ENCODE measurements at places on chromosomes 5 and 9.

DNA sequence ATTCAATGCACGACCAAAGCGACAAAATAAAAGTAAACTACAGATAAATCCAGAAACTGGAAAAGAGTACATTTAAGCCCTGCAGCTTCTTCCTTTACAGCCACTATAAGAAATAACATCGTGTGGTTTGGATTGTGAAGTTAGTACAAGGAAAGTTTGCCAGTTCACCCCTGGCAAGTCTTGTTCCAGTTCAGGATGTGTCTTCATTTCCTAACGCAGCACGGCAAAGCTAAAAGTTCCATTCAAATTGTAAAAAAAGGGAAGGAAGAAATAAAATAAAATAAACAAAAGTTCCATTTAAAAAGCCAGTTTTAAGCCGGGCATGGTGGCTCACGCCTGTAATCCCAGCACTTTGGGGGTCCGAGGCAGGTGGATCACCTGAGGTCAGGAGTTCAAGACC, 83.3 kb upstream of the RETREG1 start:
- no peak for DNase-seq

GRCh38 chr5:150778517-150779396, at the start of gene SMIM3:
SMIM3 (plus strand) TSS chr5:150778757; CDS start chr5:150795441, 16,684 bp downstream.
- peak; percentile 83 for DNase-seq

- DNase-seq = no peak
Observed at GRCh38 chr5:15615859-15616258, 115.9 kb downstream of the FBXL7 start.

- DNase-seq = peak; percentile 55
Observed at GRCh38 chr5:56910210-56910965, 992 bp downstream of the SETD9 start.

GRCh38 chr5:116371935-116372334, 202.7 kb downstream of the SEMA6A start:
- DNase-seq = no peak

DNA sequence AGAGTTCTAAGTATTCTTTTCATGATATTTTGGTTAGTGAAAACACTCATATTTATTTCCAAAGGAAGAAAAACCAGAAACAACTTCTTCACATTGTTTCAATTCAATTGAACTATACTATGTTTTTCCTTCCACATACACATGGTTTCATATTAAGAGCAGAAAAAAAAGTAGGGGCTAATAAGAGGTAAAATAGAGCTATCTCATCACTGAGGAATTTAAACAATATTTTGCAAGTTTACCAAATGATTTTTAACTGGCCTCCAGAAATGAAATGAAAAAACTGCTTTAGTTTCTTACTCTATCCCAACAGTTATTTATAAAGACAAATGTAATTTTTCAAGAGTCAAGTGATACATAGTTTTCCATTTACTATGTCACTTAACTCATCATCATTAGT, 233.5 kb downstream of the RFX3 start:
- DNase-seq = no peak

DNA sequence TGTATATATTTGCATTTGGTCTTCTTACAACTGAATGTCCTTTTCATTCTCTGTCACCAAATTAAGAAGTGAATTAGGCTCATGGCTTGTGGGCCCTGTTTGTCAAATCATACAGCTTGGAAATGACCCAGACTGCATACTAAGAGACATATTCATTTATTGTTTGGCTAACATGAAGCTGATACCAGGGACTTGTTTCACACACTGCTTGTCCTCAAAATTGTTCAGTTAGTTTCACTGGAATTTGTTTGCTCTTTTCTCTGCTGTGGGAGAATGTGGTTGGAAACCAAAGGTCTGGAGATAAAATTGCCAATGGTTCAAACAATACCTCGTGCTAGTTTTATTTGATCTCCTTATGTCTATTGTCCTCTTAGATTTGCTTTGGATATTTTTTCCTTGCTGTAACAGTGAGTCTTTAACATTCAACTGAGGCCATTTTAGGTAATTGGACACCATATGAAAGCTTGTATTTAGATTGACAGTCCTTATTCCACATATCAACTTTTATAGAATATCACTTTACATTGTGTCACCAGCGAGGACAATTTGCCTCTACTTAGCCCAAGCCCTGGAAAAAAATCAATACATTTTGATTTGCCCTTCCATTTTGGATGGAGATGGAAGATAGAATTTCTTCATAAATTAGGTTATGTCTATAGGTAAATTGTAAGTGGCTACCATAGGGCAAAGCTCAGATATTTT, 144.3 kb upstream of the MTAP start:
- DNase-seq = no peak

DNA sequence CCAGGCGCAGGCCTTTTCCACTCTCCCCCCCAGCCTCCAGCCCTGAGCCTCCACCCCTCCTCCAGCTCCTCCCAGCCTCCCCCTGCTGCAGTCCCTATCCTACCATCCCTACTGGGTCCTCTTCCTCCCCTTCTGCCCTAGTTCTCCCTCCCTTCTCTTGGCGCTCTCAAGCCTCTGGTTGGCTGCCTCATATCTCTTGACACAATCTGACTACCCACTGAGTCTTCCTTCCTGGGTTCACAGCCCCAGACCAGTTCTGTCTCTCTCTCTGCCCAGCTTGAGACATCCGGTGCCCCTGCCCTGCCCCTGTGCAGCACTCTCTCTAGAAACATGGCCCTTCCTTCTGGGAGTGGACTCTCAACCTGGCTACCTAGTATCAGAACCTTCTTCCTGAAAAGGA, 76.2 kb downstream of the TSPAN17 start:
- no peak for DNase-seq

- DNase-seq = no peak
Observed at GRCh38 chr9:94829380-94830070, 103.0 kb downstream of the AOPEP start.

DNA sequence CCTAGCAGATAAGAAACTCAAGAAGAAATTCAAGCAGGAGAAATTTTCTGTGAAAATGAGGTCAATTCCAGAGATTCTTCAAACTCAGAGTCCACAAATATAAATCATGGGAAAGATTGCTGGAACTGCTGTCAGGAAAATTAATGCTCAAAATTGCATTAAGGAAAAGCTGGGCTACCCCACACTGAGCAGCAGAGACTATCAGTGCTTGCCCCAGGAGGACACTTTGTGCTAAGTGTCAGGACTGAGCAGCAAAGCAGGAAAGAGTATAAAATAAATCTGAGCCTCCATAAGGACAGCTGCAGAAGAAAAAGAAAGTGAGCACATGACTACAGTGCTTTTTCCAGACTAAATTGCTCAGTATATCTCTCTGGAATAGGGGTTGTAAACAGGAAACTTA, 81.6 kb downstream of the RGS7BP start:
- DNase-seq = no peak

GRCh38 chr5:61283471-61283870, 48.6 kb upstream of the ZSWIM6 start:
- DNase-seq = no peak

- DNase-seq = no peak
Observed at GRCh38 chr9:13388157-13388556, 108.7 kb upstream of the MPDZ start.

GRCh38 chr5:141373673-141374317, at the start of gene PCDHGA6:
PCDHGA6 (plus strand) TSS chr5:141373891; CDS start chr5:141374084, 193 bp downstream.
- no peak for DNase-seq

- no peak for DNase-seq
Observed at GRCh38 chr5:139863855-139864558, 68.4 kb downstream of the PSD2 start.

DNA sequence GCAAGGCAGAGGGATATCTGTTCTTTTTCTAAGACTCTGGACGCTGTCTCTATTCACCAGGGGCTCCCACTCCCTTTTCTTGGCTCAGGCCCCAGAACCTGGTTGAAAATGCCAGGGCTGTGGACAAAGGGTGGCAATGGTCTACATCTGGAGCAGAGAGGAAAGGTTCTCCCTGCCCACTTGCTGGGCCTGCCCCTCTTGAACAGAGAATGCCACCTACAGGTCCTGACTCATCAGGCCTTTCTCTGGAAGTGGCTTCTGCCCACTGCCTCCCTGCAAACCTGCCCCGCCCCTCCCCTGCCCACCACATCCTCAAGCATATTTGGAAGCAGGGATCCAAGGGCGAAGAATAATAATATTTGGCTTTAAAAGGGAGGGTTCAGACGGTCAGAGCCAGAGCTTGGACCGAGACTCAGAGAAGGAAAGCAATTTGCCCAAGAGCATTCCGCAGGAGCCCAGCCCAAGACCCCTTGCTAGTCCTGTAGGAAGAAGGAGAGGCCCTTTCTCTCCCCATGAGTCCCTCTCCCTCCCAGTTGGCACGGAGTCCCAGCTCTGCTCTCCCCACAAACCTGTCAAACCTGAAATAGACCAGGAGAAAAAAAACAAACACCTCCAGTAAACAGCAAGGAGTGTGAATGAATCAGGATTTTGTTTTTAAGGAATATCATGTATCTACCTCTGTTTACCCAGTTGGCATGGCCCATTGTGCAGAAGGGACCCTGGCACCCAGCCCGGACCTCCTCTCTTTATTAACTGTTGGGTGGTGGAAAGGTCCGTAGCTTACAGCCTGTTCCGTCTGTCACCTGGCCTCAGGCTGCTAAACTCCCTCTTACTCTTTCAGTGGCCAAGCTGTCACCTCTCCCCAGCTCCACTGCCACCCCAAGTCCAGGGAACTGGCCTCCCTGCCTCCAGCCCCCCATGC, 37.7 kb upstream of the STXBP1 start:
- peak; percentile 83 for DNase-seq

GRCh38 chr5:78806544-78806943, 158.0 kb upstream of the LHFPL2 start:
- DNase-seq = no peak

DNA sequence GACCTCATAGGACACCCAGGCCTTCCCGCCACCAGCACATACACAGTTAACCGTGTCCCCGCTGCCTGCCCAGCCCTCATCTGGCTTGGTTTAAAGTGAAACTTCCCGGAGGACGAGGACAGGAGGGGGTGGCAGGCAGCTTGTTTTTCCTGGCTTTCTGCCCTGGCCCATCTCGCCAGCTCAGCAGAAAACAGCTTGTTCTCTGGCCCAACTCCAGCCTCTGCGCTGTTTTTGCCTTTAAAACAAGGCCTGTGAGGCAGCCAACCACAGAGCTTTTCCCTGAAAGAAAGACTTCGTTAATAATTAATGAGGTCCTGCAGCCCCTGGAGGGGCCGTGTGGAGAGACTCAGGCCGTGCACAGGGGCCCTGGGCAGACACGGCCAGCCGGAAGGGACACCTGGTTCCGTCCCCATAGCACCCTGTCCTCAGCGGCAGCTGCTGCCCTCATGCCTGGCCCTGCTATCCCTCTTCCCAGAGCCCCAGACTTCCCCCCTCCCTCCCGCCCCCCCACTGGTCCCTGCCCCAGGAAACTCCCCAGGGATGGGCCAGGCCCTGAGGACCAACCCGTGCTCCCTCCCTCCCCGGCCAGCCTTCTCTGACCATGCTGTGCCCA, 108.7 kb downstream of the RXRA start:
- no peak for DNase-seq

DNA sequence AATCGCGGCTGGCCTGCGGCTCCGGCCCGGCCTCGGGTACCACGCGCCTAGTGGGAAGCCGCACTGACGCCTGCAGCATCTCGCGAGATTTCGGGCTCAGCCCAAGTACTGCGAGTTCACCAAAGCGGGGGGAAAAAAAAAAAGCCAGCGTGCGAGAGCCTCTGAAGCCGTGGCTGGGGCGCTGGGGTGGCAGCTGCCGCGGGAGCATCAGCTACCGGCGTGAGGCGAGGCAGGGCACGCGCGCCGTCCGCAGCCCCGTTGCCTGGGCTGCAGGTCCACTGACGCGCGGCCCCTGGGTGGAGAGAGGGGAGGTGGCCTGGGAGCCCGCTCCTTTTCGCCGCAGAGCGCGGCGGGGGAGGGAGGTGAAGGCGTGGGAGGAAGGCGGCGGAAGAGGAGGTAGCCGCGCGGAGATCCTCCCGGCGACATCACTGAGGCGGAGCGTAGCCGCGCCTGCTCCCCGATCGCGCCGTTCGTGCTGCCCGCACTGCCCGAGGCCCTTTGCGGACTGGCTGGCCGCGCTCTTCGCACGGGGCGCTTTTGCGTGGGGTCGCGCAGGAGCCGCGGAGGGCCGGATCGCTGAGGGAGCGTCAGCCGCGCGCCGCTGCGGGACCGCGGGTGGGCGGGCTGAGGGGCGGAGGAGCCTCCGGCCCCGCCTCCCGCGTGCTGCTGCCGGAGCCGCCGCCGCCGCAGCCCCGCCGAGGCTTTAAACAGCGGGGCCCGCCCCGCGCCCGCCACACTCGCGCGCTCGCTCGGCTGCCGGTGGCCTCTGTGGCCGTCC, at the start of gene SLC12A2:
SLC12A2 (plus strand) TSS at position 734 of the 778 bp plus-strand sequence. CDS start 189 bp downstream, outside the sequence.
- peak; percentile 97 for DNase-seq

DNA sequence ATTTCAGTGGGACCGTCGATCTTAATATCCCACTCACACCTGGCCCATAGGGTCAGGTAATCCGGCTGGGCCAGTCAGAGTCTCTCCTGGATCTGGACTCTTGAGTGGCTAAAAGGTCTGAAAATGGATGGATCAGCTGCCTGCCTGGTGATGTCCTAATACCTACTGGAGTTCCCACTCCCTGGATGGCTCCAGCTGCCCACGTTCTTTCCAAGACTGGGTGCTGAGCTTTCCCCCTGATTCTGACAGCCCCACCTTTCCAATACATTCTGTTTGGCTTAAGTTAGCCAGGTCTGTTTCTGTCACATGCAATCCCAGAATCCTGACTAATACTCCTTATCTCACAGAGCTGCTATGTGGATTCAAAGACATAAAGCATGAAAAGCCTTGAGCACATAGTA, 10.2 kb downstream of the SH3PXD2B start:
- peak; percentile 51 for DNase-seq

DNA sequence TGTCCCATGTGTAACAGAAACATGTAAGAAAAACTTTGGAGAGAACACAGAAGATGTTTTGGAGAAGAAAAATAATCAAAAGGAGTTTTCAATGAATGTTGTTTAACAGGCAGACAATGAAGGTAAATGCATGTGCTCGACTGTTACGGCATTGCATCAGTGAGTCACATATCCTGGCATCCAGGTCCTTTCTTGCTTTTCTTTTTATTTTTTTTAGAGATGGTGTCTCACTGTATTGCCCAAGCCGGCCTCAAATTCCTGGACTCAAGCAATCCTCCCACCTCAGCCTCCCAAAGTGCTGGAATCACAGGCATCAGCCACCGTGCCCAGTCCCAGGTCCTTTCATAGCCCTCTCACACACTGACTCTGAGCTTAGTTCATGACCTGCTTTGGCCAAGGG, 181.8 kb downstream of the DTWD2 start:
- DNase-seq = no peak

GRCh38 chr5:62579761-62580160, 1.1 kb downstream of the LRRC70 start:
- DNase-seq = no peak

GRCh38 chr5:98639274-98639673, 134.2 kb upstream of the RGMB start:
- DNase-seq = no peak
